ENCODE measurements at places on chromosomes 6 and 20.

DNA sequence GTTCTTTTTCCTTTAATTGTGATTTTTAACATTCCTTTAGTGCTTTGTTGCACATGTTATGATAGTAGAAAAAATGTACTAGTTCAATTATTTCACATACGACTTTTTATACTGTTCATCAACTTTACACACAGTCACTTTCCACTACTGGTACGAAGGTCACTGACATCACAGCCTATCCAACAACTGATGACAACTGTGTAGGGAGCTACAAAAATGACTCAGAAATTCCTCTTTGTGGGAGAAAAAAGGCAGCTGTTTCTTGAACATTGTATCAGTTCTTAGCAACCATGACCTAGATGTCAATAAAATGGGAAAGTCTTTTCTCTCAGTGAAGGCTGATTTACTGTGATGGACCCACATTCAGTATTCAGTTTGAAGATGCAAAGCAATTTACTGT is 7.0 kb upstream of the ID4 start:
- DNase-seq, result no peak

DNA sequence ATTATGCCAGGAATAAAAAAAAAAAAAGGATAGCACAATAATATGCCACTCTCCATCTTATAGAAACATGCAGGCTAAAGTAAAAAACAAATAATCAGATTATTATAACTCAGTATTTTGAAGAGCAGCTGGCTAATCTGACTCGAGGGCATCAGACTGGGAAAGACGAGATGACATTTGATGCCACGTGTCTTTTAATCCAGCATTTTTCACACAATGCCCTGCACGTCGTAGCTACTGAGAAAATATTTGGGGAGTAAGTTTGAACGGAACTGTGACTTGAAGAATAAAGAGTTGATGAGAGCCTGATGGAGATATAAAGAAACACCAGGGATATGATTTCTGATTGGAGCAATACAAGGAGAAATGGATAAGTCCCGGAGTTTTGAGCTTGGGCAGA is 237.7 kb downstream of the ARID1B start:
- no peak for DNase-seq

GRCh38 chr6:170347091-170347490 is 40.5 kb downstream of the FAM120B start:
- DNase-seq, result no peak

- DNase-seq, result no peak
These were observed at the start of gene GNMT for GRCh38 chr6:42960243-42961019. Gene GNMT (plus strand): TSS chr6:42960754. CDS start chr6:42960768, 14 bp downstream.

Measured in T-helper 2 cell (primary cell).